ENCODE measurements at places on chromosomes 11 and 22.
A peak's percentile ranks its signal among the peaks of the same experiment; 100 is the strongest.

- H3K4me3 ChIP-seq, result no peak overlapping the region
- peaks cover 43% of the 10 kb centered on the region for H3K4me1 ChIP-seq
- no peaks in the 10 kb centered on the region for H3K27me3 ChIP-seq
- no peak overlapping the region for H3K27ac ChIP-seq
- no peak for DNase-seq
- H3K36me3 ChIP-seq, result peaks cover 13% of the 10 kb centered on the region
Measured at GRCh38 chr11:82895437-82896091, 4.7 kb downstream of the PRCP start.

DNA sequence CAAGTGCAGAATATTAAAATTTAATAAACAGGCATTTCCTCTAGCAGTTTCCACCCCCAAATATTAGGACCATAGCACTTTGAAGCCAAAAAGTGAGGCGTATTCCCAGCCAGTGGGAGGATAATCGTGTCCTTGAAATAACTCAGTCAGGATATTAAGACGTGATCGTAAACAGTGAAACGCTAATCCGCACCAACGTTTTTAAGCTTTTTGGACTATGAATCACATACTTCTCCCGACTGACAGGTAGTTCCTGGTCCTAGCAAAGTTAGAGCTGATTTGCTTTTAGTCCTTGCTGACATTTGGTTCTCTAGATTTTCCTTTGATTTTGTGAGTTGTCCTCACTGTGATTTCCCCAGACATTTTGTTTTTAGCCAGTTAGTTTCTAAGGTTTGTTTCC is 197.1 kb upstream of the ARHGAP20 start:
- H3K4me1 ChIP-seq, result peaks cover 18% of the 10 kb centered on the region
- H3K27ac ChIP-seq, result no peak overlapping the region
- no peak overlapping the region for H3K4me3 ChIP-seq
- H3K36me3 ChIP-seq, result peaks cover 5% of the 10 kb centered on the region
- no peak for DNase-seq
- peaks cover 4% of the 10 kb centered on the region for H3K27me3 ChIP-seq

- H3K27me3 ChIP-seq, result no peaks in the 10 kb centered on the region
- H3K4me3 ChIP-seq, result no peak overlapping the region
- H3K4me1 ChIP-seq, result peaks cover 4% of the 10 kb centered on the region
- no peak for DNase-seq
Measured at GRCh38 chr11:84289381-84289906, 1003.3 kb upstream of the CCDC90B start.

DNA sequence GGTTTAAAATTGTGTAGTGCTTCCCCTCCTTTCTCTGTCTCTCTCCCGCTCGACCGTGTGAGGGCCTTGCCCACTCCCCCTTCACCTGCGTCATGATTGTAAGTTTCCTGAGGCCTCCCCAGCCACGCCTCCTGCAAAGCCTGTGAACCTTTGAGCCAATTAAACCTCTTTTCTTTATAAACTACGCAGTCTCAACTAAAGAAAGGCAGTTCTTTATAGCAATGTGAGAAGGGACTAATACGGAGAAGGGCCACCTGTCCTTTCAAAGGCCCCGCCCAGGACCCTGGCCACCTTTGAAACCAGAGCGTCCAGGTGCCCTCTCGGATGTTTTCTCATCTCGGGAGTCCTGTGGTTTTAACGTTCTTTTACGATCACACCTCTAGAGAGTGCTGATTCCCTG is 741.5 kb downstream of the BRD1 start:
- H3K27me3 ChIP-seq, result peaks cover 5% of the 10 kb centered on the region
- no peak for DNase-seq
- H3K4me1 ChIP-seq, result no peaks in the 10 kb centered on the region
- peak overlapping the region; percentile 43 for H3K27ac ChIP-seq

DNA sequence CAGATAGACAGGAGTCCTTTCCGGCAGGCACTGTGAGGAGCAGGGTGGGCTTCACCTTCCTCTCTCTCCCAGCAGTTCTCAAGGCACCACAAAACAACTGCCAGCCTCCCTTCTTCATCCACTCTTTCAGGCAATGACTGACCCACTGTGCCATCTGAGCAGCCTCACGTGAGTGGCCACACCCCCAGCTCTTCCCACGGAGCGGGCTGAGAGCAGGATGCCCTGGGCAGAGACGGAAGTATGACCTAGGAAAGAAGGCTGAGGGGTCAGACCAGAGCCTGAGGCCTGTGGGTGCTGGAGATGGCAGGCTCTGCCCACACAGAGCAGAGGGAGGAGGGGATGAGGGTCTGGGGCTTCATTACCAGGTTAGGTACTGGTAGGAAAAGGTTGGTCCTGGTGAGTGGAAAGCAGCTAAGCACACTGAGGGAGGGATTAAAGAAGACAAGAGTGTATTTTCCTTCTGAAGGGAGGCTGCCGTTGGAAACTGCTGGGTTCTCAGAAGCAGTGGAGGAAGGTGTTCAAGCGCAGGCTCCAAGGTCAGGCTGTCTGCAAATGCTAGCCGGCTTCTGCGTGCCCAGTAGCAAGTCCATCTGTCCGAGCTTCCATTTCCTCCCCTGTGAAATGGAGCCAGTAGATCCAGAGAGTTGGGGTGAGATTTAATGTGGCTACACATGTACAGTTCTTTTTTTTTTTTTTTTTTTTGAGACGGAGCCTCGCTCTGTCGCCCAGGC is 4.6 kb downstream of the NLRP6 start:
- peaks cover 60% of the 10 kb centered on the region for H3K4me1 ChIP-seq
- peak overlapping the region; percentile 91 for H3K27ac ChIP-seq
- DNase-seq, result no peak
- peaks cover 28% of the 10 kb centered on the region for H3K27me3 ChIP-seq
- H3K36me3 ChIP-seq, result peaks cover 22% of the 10 kb centered on the region

GRCh38 chr22:31332886-31333285 is 13.3 kb downstream of the PATZ1 start:
- H3K36me3 ChIP-seq, result peaks cover 15% of the 10 kb centered on the region
- no peaks in the 10 kb centered on the region for H3K27me3 ChIP-seq
- peak overlapping the region; percentile 17 for H3K27ac ChIP-seq
- peaks cover 41% of the 10 kb centered on the region for H3K4me1 ChIP-seq
- DNase-seq, result no peak

DNA sequence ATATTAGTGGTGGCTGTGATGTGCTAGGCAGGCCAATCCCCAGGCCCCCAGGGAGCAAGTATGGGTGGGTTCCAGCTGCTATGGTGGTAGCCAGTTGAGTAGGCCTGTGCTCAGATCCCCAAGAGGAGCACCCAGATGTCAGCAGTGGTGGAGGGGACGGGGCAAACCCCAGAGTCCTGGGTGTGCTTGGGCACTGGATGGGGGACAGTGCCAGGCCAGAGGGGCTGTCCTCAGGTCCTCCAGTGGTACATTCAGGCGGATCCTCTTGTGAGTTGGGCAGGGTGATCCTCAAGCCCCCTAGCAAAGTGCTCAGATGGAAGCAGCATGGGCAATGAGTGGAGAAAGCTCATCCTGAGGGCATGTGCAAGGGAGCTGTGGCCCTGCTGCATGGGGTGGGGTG is 26.0 kb downstream of the CFAP300 start:
- no peaks in the 10 kb centered on the region for H3K27me3 ChIP-seq
- DNase-seq, result no peak
- no peaks in the 10 kb centered on the region for H3K36me3 ChIP-seq
- no peak overlapping the region for H3K27ac ChIP-seq
- no peak overlapping the region for H3K4me3 ChIP-seq
- no peaks in the 10 kb centered on the region for H3K4me1 ChIP-seq

DNA sequence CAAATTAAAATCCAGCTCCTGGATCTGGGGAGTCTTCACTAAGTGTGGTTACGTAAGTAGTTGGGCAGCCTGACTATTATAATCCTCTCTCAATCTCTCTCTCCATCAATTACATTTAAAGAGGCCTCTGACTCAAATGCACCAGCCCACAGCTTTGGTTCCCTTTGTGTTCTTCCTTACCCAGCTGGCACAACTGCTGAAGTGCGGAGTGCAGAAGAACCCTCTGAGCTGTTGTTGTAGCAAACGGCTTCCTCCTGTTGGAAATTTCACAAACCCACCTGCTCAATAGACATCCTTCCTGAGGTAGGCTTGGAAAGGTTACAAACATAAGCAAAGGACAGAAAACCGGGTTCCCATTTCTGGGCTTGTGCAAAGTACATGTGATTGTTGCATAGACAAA is 17.0 kb upstream of the SORL1 start:
- H3K27ac ChIP-seq, result no peak overlapping the region
- no peaks in the 10 kb centered on the region for H3K36me3 ChIP-seq
- H3K4me1 ChIP-seq, result peaks cover 37% of the 10 kb centered on the region
- no peaks in the 10 kb centered on the region for H3K27me3 ChIP-seq
- H3K4me3 ChIP-seq, result no peak overlapping the region

DNA sequence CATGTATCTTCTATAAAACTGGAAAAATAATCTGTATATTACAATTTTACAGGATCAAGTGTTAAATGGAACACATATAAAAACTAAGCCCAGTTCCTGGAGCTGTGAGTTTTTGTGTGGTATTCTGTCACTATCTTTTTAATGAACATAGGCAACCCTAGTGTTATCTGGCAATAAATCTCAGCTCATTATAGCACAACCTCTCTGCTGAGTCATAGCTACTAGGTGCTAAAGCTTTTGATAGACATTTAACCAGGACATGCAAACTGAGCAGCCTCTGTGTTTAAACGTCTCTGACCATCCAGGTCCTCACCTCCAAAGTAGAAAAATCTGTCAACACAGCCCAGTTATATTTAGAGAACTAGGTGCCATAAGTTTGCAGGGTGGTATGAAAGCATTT is 91.0 kb upstream of the CARD18 start:
- H3K36me3 ChIP-seq, result no peaks in the 10 kb centered on the region
- no peaks in the 10 kb centered on the region for H3K27me3 ChIP-seq
- H3K4me1 ChIP-seq, result no peaks in the 10 kb centered on the region
- no peak overlapping the region for H3K27ac ChIP-seq

- H3K4me3 ChIP-seq, result no peak overlapping the region
- no peak for DNase-seq
- H3K27ac ChIP-seq, result no peak overlapping the region
- peaks cover 4% of the 10 kb centered on the region for H3K4me1 ChIP-seq
- H3K27me3 ChIP-seq, result peaks cover 4% of the 10 kb centered on the region
Measured at GRCh38 chr11:126393143-126393542, 37.7 kb downstream of the ST3GAL4 start.

GRCh38 chr11:86932924-86933875 is 22.0 kb downstream of the FZD4 start:
- H3K4me3 ChIP-seq, result no peak overlapping the region
- no peaks in the 10 kb centered on the region for H3K36me3 ChIP-seq
- no peak overlapping the region for H3K27ac ChIP-seq
- peaks cover 4% of the 10 kb centered on the region for H3K4me1 ChIP-seq

DNA sequence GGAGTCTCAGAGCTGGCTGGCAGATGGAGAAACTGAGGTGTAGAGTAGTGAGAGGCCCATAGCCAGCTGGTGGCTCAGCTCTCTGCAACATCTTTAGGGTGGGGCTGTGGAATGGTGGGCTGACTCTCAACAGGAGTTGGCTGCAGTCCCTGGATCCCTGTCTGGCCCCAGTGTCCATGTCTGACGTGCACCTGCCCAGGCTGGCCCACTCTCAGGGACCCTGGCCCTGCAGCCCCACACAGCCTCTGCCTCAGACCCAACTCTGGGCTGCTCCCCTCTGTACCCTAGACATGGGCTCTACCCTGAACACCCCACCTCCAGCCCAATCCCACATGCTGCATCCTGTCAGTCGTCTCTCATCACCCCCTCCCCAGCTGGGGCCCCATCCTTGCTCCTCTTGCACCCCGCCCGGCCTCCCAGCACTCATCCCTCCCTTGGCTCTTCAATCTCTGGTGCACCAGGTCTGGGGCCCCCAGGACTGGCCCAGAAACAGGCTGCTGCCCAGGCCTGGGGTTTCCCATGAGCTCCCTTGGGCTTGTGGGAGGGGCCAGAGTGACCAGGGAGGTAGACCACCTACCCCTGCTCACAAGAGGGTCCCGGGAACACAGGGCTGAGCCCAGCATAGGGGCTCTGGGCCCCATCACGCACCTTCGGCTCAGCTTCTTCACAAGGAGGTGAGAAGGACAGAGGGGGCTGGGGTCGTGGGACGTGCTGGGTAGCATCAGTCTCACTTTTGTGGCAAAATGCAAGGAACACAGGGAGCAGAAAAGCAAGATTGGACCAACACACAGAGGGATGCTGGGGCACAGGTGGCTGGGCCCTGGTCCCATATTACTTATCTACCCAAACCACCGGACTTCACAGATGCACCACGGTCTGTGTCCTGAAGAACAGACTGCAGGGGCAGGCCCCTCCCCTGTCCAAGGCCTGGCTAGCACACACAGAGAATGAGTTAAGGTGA is 31.5 kb downstream of the ARVCF start:
- H3K27ac ChIP-seq, result no peak overlapping the region
- DNase-seq, result no peak
- peaks cover 3% of the 10 kb centered on the region for H3K27me3 ChIP-seq
- H3K4me3 ChIP-seq, result no peak overlapping the region
- H3K36me3 ChIP-seq, result no peaks in the 10 kb centered on the region

- H3K27me3 ChIP-seq, result no peaks in the 10 kb centered on the region
- H3K27ac ChIP-seq, result no peak overlapping the region
- DNase-seq, result no peak
- H3K4me1 ChIP-seq, result peaks cover 3% of the 10 kb centered on the region
Measured at GRCh38 chr11:129115652-129116586, 76.2 kb downstream of the ARHGAP32 start.

- DNase-seq, result no peak
- H3K4me1 ChIP-seq, result no peaks in the 10 kb centered on the region
- no peak overlapping the region for H3K4me3 ChIP-seq
- no peaks in the 10 kb centered on the region for H3K36me3 ChIP-seq
Measured at GRCh38 chr11:73252577-73253191, 19.5 kb upstream of the P2RY6 start.

DNA sequence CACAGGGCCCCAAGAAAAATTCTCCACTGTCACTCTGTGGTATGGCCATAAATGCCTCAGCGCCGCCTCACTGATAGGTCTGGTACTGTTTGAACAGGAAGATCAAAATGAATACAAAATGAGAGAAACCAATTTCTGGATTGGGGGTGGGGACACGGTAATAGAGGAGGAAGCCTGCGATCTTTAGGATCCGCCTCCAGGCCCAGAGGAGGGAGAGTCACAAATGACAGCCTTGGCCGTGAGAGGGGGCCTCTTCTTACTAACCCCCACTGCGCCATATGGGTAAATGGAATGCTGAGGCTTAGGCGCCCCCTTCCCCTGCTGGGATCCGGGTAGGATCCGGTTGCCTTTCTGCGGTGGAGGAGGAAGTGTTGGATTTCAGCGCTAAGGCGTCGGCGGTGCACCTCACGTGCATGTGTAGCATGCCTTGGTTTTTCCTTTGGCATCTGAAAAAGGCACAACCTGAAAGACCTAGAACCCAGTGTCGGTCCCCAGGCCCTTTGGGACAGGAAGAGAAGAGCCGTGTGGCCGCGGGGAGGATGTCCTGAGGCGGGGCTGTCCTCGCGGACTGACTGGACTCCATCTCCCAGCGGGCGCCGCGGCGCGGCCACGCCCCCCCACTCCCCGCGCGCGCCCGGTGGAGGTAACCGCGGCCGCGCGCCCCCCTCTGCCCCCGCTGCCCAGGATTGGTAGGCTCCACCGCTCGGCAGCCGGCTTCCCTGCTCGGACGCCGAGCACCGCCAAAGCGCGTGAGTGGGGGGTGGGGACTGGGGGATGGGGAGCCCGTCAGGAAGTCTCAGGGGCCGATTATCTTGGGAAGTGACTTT is 718 bp upstream of the MADD start:
- no peaks in the 10 kb centered on the region for H3K27me3 ChIP-seq
- H3K4me1 ChIP-seq, result peaks cover 62% of the 10 kb centered on the region
- H3K36me3 ChIP-seq, result no peaks in the 10 kb centered on the region
- peak overlapping the region; percentile 85 for H3K4me3 ChIP-seq

- H3K27me3 ChIP-seq, result no peaks in the 10 kb centered on the region
- H3K4me3 ChIP-seq, result no peak overlapping the region
- peaks cover 22% of the 10 kb centered on the region for H3K36me3 ChIP-seq
- DNase-seq, result no peak
- no peak overlapping the region for H3K27ac ChIP-seq
Measured at GRCh38 chr11:74070723-74071492, 62.0 kb upstream of the UCP3 start.

Measured in activated naive CD8-positive, alpha-beta T cell treated with anti-CD3 and anti-CD28 coated beads for 36 hours (primary cell).